ENCODE measurements at places on chromosomes 11 and 22. TPM values are rescaled to one million over a fixed set of nuclear protein-coding genes. Genes with fewer than 3 reads are reported as not detected.

GRCh38 chr22:47056776-47057470 is 294.5 kb downstream of the TBC1D22A start:
- H3K4me3 ChIP-seq, result no peak overlapping the region
- no peaks in the 10 kb centered on the region for H3K4me1 ChIP-seq
- H3K27me3 ChIP-seq, result no peaks in the 10 kb centered on the region
- H3K36me3 ChIP-seq, result no peaks in the 10 kb centered on the region
- DNase-seq, result no peak
- no peak overlapping the region for H3K27ac ChIP-seq

ACTN3 gene
- total RNA-seq, result not detected

GRCh38 chr11:77580712-77581337 is 8.9 kb upstream of the AQP11 start:
- DNase-seq, result no peak
- H3K4me1 ChIP-seq, result no peaks in the 10 kb centered on the region
- no peak overlapping the region for H3K4me3 ChIP-seq
- H3K27me3 ChIP-seq, result no peaks in the 10 kb centered on the region

GRCh38 chr11:64372021-64372420 is 13.1 kb downstream of the RPS6KA4 start:
- no peak overlapping the region for H3K4me3 ChIP-seq
- DNase-seq, result no peak
- no peaks in the 10 kb centered on the region for H3K4me1 ChIP-seq

OR52I1 gene
- total RNA-seq, result not detected

Measured in thyroid gland (tissue), 4 donors.